ENCODE measurements at places on chromosomes 2 and 18.

DNA sequence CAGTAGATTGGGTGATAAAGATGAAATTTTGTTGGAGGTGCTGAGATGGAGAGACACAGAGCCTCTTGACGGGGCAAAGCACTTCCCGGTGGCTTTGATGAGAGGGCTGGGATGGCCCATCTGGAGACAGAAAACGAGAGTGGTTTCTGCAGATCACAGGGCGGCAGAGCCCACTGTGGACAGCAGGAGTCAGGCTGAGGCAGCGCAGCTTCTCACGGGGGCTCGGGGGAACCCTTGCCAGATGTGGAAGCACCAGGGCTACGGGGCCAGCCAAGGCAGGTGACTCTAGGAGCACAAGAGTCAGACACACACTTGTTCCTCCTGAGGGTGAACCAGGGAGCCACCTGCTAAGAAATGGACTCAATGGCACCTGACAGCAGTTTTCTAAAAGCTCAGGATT is 78.5 kb downstream of the TPO start:
- DNase-seq: peak; percentile 80

DNA sequence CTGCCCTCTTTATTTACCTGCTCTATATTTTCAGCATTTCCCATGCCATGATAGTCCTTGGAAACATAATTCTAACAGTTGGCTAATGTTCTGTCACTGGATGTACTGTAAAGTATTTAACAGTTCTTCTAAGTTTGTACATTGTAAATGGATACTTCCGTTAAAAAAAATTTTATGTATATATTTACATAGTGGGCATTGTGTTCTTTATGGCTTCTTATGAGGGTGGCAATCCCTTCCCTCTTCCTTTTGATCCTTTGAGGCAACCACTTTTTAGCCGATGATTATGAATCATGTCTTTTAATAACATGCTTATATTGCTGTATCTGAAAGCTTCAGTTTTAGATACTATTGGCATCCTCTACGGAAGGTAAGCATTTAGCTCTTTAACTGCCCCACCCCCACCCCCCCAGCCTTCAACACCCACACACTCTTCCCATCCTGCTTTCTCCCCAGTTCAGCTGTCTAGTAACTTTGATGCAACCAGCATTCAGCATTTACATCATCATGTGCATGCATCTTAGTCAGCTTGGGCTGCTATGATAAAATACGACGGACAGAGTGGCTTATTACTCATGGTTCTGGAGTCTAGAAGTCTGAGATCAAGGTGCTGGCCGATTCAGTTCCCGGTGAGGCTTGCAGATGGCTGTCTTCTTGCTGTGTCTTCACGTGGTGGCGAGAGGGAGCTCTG is 21.0 kb upstream of the EDAR start:
- DNase-seq: no peak

GRCh38 chr2:152497481-152498052 is 162.6 kb downstream of the FMNL2 start:
- DNase-seq: no peak

DNA sequence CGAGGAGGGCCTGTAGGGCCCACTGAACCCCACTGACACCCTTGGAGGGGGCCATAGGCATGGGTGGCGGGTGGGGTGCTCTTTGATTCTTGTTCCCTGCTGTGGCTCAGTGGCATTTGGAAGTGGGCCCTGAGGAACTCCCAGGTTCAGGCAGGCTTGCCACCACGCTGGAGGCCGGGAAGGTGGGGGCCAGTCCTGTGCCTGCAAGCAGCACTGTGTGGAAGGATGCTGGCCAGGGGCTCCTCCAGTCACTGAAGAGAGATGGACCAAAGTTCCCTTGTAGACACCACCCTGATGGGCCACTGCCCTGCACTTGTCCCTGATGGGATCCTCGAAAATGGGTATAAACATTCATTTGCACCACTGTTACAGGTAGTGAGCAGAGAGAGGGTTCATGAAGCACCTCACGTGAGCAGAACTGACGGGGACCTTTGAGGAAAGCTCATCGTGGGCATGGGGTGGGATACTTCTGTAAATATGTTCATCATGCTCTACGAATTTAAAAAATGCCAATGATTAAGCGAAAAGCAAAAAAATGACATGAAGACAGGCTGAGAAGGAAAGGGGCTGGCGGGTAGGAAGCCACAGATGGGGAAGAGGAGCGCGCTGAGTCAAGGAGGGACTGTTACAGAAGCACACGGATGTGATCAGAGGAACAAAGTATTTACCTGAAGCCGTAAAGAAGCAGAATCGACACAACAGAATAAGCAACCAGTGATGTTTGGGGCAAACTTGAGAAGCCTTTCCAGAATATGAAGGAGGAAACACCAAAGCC is 45.2 kb upstream of the ASB1 start:
- DNase-seq: no peak

GRCh38 chr2:172938713-172939375 is 136.8 kb upstream of the MAP3K20 start:
- DNase-seq: no peak

DNA sequence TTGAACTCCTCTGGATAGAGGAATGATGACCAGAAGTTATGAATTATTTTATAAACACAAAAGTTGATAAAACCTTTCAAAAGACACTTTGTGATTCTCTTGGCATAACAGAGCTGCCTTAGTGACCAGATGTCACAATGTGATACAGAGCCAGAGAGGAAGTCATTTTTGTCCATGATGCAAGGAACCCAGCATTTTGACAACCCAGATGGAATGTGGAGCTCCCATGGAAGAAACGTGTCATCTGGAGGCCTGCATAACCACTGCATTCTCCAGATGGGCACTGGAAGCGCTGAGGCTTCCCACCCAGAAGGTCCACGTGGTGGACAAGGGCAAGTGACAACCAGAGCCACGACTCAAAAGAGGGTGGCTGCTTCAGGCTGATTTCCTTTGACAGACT is 30.1 kb downstream of the HRH4 start:
- no peak for DNase-seq

- no peak for DNase-seq
Observed at GRCh38 chr18:24914171-24914525, 437.8 kb downstream of the ZNF521 start.

- DNase-seq: no peak
Observed at GRCh38 chr18:62446511-62446910, 76.3 kb upstream of the ZCCHC2 start.

DNA sequence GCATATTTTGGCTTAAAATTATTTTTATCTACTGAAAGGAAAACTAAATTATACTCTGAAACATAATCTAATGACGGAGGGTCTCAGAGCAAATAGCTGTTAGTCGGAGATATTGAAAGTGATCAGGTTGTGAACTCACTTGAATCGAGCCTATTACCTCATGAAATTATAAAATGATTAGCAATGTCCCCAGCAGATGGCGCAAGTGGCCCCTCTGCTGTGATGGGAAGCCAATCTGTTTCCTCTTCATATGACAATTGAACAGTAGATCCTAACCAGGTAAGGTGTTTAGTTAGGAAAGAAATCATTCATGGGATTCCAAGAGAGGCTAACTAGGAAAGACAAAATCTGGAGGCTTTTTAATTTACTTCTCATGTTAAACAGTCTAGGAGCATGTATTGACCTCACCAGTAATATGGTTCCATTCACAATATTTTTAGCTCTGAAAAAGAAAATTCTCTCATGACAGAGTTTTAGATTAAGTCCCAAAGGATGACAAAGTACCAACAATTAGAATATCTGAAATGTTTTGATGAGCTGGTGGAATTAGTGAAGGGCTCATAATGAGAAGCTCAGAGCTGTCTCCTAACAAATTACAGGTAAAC is 29.9 kb upstream of the MPPE1 start:
- DNase-seq: peak; percentile 87

- no peak for DNase-seq
Observed at GRCh38 chr2:100981011-100981410, 21.1 kb upstream of the RPL31 start.

DNA sequence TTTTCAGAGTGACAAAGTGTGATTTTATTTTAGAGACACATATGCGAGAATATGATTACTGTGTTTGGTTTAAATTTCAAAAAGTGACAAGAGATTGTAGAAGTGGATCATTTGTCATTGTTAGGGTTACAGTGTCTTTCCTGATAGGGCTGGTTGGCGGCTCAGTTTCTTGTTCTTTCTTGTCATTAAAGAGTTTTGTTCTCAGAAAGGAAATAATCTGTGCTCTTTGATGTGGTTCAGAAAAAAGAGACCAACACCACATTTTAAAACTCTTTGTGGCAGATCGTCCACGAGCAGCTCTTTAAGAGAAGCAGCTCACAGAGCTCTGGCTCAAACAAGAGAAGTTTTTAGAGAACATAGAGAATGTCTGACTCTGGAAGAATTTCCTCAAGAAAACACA is 45.6 kb upstream of the ZNF532 start:
- no peak for DNase-seq

GRCh38 chr18:51030537-51031258 is 685 bp downstream of the SMAD4 start:
- DNase-seq: peak; percentile 41

- DNase-seq: no peak
Observed at GRCh38 chr2:231132129-231132528, 7.3 kb upstream of the HTR2B start.

DNA sequence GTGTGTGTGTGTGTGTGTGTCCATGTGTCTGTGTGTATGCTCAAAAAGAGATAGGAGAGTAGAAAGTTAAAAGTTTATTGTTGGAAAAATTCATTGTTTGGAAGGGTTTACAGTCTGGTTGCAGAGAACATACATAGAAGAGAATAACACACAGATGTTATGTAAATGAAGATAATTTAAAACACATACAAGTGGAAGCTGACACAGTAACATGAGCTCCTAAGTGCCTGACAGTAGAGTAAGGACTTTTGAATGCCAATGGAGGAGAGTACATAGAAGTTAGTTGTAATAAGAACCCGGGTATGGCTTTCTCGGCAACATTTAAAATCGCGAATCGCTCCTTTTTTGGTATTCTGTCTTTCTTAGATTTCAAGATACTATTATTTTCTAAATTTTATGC is 137.0 kb upstream of the FANCL start:
- DNase-seq: no peak

- no peak for DNase-seq
Observed at GRCh38 chr2:165450156-165450555, 19.3 kb upstream of the CSRNP3 start.

GRCh38 chr2:239288951-239289511 is 111.8 kb downstream of the HDAC4 start:
- DNase-seq: no peak

DNA sequence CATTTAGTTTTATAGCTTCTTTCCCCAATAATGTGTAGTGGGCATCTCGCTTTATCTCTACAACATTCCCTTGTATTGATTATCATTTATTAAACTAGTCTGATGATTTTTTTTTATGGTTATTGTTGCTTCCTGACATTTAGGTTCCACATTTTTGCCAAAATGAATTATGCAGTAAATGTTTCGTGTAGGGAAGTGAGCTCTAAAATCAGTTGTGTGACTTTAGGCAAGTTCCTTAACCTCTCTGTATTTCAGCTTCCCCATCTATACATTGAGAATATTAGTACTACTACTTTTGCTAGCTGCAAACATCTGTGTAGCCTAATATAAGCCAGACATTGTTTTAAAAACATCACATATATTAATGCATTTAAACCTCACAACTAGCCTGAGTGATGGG is 22.9 kb downstream of the SOCS6 start:
- no peak for DNase-seq

GRCh38 chr2:153551698-153552097 is 73.1 kb upstream of the RPRM start:
- no peak for DNase-seq

Measured in lower leg skin (tissue), 4 donors.